ENCODE measurements at places on chromosomes 12 and 14.
A peak's percentile ranks its signal among the peaks of the same experiment; 100 is the strongest.

DNA sequence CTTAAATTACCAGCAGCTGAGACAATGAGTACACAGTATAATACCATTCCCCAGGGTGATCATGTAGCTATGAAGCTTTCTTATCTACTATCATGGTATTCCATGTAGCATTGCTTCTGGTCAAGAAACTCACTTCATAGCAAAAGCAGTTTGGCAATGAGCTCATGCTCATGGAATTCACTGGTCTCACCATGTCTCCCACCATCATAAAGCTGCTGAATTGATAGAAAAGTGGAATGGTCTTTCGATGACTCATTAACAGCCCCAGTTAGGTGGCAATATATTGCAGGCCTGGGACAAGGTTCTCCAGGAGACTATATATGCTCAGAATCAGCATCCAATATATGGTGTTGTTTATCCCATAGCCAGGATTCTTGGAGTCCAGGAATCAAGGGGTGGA is 553.7 kb downstream of the FOXG1 start:
- no peak for DNase-seq

DNA sequence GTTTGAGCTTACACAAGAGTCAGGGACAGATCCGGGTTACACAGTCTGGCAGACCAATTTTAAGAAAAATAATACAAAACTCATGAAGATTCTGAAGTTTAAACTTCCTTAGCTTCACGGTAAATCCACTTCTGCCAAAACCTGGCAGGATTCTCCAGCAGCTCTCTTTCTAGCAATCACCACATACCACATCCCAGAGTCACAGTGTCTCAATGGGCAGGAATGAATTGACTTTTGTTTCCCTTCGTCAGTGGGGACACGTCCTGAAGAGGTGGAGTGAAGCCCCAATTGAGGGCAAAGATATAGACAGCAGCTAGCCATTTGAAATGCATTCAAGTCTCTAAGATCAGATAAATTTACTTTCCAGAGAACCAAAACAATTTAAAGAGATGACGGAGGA is 117.1 kb upstream of the ARHGAP5 start:
- no peak for DNase-seq

DNA sequence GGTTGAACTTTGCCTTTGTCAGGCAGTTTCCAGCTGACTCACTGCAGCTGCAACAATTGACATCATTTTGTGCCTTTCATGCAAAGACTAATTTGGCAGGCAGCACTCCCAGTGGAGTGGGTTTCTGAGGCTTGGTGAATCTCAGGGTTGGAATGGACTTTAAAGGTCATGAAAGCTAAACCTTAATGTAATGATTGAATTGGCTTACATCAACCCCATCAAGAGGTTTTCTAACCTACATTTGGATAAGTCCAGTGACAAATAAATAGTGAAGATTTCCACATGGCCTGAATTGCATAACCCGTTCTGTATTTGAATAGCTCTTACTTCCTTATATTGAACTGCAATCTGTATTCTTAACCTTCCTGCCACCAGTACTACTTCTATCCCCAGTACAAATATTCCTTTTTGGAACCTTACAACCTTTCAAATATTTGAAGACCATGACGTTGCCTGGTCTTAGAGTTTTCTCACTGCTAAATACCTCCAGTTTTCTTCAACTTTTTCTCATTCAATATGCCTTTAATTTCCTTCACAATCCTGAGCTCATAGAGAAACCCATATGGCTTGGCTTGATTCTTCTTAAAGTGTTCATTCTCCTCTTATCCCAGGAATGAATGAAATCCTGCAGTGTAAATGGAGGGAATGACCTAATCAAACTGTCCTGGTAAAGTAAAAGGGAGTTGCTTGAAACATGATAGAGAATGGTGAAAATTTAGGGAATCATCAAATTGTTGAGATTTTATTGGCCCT is 168.1 kb upstream of the NOVA1 start:
- DNase-seq, result no peak

DNA sequence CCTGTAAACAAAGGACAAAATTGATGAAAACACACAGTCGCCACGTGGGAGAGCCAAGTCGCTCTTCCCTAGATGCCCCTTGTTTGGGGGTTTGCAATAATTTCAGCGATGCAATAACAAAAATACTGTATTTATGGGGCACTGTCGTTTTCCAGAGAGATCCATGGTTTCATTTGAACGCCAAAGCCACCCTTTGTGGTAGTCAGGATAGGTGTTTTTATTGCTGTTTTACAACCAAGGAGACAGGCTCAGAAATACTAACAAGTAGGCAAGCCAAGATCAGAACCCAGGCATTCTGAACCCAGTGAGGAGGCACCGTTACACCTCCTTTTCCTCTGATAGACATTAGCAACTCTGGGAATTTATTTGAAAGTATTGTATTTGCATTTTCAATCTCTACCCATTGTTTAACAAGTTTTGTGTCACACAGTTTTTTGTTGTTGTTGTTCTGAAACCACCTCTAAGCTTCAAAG is 831 bp upstream of the BTBD7 start:
- no peak for DNase-seq

DNA sequence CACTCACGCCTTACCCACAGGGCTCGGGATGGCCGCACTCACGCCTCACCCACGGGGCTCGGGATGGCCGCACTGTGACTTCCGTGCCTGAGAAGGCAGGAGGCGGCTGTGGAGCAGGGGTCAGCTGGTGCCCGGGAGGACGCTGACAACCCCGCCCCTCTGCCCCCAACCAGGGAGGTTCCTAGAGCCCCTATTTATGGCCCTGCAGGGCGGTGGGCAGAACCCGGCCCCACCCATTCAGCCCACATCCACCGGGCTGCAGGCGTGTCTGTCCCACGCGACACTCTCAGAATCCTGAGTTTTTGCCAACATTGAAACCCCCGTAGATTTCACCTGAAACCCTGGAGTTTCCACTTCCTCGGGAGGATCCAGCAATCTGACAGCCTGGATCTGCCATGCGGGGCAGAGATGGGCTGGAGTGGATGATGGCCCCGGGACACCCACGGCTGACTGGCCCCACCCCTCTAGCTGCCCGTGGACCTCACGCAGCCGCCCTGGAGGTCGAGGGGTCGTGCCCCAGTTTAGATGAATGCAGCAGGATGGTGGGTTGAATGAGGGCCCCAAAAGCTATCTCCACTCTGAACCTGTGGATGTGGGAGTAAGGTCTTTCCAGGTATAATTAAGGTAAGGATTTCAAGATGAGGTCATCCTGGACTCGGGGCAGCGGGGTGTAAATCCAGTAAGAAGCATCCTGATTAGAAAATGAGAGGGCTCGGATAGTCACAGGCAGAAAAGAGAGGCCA is 20.4 kb downstream of the GALNT9 start:
- no peak for DNase-seq

GRCh38 chr12:99436584-99436983 is 211.0 kb upstream of the GARIN6 start:
- no peak for DNase-seq

- no peak for DNase-seq
These were observed 94.7 kb upstream of the DIO3 start for GRCh38 chr14:101466456-101467180.

DNA sequence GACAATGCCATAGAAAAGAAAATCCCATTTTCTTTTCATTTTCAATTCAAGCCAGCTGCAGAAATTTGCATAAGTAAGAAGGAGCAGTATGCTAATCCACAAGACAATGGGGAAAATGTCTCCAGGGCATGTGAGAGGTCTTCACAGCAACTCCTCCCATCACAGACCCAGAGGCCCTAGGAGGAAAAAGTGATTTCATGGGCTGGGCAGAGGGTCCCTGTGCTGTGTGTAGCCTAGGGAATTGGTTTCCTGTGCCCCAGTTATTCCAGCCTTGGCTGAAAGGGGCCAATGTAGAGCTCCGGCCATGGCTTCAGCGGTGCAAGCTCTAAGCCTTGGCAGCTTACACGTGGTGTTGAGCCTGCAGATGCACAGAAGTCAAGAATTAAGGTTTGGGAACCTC is 211.4 kb downstream of the CCDC59 start:
- no peak for DNase-seq

GRCh38 chr12:6552140-6552551 is 3.7 kb downstream of the IFFO1 start:
- no peak for DNase-seq

- DNase-seq, result no peak
These were observed 912.9 kb downstream of the DIO2 start for GRCh38 chr14:79298373-79298772.

- DNase-seq, result no peak
These were observed 157.1 kb downstream of the TTC7B start for GRCh38 chr14:90659156-90659555.

GRCh38 chr12:52838609-52839435 is 4.7 kb upstream of the KRT79 start:
- DNase-seq, result no peak

- DNase-seq, result no peak
These were observed 98.1 kb downstream of the KLRB1 start for GRCh38 chr12:9509464-9510161.

DNA sequence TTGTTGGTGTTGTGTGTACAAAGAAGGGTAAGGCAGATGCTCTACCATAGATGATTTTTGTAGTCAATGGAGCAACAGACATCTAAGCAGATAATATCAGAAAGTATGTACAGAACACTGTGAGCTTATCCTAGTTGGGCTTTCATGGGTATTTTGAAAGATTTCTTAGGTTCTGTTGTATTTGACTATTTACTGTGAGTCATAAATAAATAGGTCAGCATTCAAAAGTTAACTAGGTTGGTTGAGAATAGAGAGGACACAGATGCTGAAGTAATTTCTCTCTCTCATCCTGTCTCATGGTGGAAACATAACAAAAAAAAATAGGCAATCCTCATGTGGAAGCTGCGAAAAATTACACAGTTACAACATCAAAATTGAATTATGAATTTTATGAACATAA is 413.5 kb downstream of the CCDC91 start:
- DNase-seq, result no peak

DNA sequence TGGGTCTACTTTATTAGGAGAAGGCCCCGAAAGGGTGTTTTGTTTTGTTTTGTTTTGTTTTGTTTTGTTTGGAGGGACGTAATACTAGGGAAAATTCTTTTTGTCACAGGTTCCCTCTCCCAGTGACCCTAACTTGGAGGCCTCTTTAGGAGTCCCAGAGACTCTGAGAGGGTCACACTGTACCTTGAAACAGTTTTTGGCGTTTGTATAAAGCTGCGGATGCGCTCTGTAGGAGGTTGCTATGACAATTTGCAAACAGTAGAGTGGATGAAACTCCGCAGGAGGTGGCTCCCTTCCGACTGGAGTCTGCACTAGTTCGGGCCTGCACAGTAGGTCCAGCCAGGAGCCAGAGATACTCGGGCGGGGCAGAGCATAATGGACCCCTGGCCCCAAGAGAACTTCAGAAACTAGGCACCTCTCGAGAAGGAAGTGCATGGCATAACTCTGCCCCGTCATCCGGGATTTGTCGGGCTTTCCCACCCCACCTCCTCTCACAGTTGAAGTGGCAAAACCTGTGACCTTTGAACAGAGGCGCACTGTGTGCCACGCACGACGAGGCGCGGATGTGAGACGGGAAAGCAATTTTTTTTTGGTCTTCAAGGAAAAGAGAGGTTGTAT is 1.3 kb upstream of the DYRK2 start:
- peak; percentile 6 for DNase-seq

GRCh38 chr14:74488786-74489397 is 4.2 kb downstream of the NPC2 start:
- no peak for DNase-seq

DNA sequence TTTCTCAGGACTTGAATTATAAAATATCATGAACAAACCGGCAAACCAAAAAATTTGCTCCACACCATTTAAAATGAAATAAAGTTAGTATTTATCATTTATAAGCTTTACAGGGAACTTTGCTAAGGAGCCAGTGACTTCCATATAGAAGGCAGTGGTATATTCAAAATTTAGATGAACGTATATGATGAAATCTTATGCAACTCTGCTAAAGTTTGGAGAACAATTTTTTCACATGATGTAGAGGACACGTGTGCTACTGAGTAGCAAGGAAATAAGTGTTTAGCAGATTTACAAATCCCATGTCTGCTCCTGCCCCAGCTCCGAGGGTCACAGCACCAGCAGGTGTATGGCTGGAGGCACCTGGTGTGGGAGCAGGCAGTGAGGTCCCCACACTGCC is 70.8 kb upstream of the IFNG-AS1 start:
- no peak for DNase-seq

GRCh38 chr12:4284306-4284705 is 10.7 kb downstream of the CCND2 start:
- DNase-seq, result no peak

- peak; percentile 12 for DNase-seq
These were observed 1.1 kb downstream of the ETV6 start for GRCh38 chr12:11650286-11651281.

All from T-helper 1 cell (primary cell).